ENCODE measurements at places on chromosomes 7 and 10.

GRCh38 chr10:130352291-130352645, 216.1 kb downstream of the GLRX3 start:
- peak; percentile 3 for DNase-seq

GRCh38 chr10:77289790-77290189, 347.8 kb downstream of the KCNMA1 start:
- no peak for DNase-seq

DNA sequence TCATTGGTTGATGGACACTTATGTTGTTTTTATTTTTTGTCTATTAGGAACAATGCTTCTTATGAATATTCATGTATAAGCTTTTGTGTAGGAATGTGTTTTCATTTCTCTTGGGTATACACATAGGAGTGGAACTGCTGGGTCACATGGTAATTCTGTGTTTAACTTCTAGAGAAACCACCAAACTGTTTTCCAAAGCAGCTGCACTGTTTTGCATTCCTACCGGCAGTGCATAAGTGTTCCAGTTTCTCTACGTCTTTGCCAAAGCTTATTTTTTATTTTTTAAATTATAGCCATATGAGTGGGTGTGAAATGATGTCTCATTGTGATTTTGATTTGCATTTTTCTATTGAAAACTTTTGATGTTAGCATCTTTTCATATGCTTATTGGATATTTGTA, 51.3 kb downstream of the ADK start:
- DNase-seq = no peak

DNA sequence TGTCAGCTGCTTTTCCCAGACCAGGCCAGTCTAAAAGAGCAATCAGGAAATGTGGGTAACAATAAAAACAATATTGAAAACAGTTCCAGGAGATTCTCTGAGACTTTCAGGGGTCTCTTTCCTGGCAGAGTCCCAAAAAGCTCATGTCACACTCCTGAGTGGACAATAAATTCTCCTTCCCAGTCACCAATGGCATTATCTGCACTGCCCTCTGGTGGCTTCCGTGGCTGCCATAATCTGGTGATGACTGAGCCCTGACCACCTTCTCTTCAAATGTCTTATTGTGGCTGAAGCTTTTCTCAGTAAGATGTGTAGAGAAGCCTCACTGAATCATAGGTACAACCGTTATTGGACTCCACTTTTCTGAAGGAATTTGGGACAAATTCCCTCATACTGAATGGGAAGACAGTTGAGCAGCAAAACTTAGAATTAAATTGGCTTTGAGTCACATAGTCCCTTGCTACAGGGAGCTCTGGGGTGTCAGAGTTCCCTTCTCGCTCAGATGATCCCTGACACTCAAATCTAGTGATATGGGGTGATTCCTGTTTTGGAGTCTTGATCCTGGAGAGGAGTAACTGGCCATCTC, 24.4 kb upstream of the ASAH2 start:
- DNase-seq = no peak

- no peak for DNase-seq
Observed at GRCh38 chr10:124999433-125000365, 57.8 kb downstream of the ZRANB1 start.

GRCh38 chr10:125708971-125709503, 10.5 kb upstream of the EDRF1 start:
- no peak for DNase-seq

DNA sequence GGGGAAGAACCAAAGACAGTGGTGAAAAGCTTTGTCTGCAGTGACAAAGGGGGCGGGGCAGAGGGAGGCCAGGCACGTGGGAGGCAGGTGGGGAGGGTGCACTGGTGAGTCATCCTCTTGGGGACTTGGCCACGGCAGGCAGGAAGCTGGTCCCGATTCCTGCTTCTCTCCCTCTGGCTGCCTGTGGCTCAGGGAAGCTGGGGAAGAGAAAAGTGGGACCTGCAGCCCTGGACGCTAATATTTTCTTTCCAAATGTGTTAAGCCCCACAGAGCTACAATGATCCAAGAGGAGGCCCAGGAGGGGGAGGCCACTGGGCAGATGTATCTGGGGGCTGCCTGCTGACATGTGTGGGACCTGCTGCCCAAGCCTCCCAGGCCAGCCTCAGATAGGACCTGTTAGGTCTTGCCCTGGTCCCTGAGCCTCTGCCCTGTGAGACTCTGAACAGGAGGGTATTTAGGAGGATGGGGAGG, 231.8 kb downstream of the KCNMA1 start:
- peak; percentile 12 for DNase-seq

GRCh38 chr10:77578583-77579227, 58.9 kb downstream of the KCNMA1 start:
- DNase-seq = no peak

GRCh38 chr10:18071591-18071990, 68.6 kb upstream of the CACNB2 start:
- no peak for DNase-seq

- no peak for DNase-seq
Observed at GRCh38 chr7:158292948-158293347, 294.7 kb downstream of the PTPRN2 start.

DNA sequence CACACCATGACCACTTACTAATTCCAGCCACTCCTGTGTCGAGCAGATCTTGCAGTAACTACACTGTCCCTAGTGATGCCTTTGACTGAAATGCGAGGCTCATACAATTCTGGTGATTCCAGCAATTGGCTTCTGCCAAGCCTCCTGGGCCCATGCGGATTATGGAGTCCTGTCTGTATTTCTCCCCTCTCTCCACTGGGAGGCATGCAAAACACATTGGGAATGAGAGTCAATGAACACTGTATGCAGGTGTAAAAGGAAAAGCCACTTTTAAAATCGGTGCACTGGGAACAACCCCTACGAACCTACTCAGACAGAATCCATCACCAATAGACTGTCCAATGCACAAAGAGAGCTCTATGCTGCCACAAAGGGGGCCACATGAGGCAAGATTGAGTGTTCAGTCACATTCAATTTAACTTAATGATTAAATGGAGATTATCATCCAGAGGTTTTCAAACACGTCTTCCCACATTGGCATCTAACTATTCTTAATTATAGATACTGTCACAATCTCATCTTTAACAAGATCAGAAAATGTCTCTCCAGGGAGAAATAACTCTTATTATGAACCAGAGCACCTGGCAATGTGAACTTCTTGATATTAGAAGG, 550.6 kb downstream of the GLRX3 start:
- DNase-seq = peak; percentile 4

Measured in DMS79 treated with DMSO at 0.1 percent for 48 hours (cell line).